ENCODE measurements at places on chromosomes 13 and 19.

DNA sequence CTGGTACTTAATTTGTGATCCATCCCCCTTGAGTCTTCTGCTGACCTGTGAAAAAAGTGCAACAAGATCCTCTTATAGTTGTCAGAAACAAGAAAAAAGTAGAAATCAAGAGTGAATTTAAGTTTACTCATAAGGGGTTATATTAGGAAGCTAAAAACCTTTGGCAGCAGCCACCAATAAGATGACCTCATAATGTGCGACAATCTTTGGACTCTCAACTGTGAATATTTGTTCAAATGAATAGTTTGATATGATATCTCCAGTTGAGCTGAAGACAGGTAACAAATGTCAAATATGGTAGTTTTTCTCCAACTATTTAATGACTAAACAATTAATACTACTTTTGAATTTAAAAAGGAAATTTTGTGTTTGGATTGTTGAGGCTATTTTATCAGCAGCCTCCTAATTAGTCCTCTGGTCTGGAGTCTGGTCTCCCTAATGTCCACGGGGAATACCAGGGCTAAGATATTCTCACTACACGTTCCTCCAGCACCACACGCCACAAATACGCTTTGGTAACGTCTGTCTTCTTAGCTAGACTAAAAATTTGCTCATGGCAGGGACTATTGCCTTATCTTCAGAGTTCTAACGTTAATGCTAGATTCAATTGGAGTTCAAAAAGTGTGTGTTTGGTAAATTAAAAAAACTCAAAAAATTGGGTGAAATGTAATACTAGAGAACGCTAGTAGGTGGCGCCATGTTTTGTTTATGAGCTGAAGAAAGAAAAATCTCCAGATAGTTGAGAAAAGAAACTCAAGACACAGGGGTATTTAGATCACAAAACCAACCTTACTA, 51.0 kb upstream of the PDX1 start:
- DNase-seq: no peak

DNA sequence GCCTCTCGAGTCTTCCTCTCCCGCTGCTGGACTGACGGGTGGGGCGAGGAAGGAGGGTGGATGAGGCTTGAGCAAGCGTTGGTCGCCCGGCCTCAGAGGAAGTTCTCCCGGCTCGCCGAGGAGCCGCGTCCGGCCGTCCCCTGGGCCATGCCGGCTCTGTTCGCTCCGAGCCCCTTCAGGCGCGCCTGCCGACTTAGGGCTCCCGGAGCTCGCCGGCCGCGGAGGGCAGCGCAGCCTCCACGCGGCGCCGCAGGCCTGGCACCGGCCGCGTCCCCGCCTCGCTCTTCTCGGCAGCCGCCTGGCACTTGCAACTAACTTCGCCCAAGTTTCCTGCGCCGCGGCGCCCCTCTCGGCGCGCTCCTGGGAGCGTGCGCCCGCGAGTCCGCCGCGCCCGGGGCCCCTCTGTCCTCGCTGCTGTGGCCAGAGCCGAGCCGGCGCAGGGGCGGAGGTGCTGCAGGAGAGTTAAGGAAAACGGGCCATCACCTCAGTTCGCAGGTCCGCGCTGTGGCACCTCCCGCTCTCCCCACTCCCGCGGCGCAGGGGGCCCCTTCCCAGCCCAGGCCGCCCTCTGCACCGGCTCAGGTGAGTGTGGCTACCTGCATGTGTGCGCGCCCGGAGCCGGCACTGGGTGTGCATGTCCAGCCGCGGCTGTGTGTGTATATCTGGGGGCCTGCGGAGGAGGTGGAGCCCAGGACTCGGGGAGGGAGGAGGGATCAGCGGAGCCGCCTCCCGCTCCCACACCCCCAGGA, 641 bp upstream of the SOX21 start:
- no peak for DNase-seq

- no peak for DNase-seq
Observed at GRCh38 chr13:76027131-76027530, 391.0 kb downstream of the LMO7 start.

DNA sequence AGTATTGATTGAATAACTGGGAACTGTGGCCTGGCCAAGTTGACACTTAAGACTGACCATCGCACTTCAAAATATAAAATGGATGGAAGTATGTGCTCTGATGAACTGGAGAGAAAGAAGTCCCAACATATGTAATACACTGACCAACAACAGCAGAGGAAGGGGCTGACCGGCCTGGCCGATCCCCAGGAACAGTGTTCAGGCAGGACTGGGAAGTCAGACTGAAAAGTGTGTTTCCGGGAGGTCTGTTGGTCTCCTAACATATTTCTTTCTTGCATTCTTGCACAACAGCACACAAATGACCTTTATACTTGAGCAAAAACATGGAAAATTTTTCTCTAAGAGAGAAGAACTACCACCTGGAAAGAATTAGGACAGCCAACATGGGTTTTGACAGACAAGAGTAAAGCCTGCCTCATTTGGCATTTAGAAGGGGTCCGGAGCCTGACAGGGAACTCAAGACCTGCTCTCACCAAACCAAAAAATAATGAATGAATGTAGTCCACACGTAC, 297.8 kb downstream of the OXGR1 start:
- DNase-seq: no peak

- no peak for DNase-seq
Observed at GRCh38 chr13:37751025-37751424, 118.5 kb downstream of the TRPC4 start.

GRCh38 chr13:44365008-44365407, 8.6 kb upstream of the SERP2 start:
- no peak for DNase-seq

DNA sequence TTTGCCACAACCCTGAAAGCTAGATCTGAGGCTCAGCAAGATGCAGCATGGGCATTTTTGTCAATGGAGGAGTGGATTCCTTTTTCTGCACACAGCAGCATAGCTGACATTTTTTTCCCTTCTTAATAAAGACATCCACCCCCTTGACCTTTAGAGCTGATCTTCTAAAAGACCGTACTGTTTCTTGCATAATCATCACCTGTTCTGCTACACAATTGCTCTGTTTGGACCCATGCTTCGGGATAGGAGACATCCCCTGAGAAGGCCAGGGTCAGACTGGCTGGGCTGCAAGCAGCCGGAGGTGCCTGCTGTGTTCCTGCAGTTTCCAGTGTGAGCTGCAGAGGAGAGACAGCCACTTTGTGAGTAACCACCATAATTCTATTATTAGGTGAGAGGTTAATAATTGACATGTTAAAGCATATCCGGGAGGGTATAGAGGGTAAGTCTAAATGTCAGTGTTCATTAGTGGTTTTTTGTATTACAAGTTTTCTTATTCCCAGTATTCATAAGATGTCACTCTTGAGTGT, 108.5 kb upstream of the C1QTNF9B start:
- DNase-seq: no peak

- no peak for DNase-seq
Observed at GRCh38 chr13:106048386-106048785, 487.1 kb downstream of the EFNB2 start.

DNA sequence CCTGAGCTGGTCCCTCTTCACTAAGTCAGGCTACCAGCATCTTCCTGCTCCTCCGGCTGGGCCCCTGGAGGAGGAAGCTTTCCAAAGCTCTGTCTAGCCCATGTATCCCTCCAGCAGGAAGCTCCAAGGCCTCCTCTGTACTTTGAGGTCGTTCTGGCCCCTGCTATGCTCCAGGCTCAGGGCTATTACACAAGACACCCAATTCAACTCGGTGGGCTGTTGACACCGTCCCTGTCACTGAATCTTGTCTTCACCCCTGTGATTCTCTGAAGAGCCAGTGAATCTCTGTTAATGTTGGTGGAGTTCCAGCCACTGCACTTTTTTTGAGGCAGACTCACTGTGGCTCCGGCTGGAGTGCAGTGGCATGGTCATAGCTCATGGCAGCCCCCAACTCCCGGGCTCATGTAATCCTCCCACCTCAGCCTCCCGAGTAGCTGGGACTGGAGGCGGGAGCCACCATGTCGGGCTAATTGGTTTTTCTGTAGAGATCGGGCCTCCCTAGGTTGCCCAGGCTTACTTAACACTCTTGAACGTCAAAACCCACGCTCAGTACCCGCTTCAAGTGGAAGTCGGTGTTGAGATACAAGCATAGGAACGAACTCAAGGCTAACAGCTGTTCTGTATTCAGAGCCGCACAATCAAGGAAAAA, 512 bp upstream of the REX1BD start:
- no peak for DNase-seq

DNA sequence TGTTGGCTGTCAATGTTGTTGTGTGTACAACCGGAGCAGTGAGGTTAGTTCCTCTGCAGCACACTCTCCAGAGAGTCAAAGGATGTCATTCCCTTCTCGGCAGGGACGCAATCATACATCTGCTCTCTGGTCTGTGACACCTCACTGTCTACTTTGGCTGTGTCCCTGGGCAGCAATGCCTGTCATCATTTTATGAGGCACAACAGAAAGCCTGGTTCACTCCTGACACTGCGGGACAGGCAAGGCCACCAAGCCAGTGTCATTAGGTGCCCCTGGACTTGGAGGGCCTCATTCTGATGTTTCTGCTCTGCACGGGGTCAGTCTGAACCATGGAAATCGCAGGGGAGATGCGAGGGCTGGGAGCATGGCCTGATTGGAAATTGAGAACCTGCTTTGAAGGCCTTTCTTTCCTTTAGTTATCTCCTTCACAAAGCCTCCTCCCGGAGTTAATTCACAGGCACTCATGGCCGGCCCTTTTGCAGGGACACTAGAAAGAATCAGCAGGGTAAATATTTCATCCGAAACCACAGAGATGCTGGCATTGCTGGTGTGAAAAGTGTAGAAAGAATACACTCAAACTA, 284.4 kb downstream of the ZNF536 start:
- no peak for DNase-seq

DNA sequence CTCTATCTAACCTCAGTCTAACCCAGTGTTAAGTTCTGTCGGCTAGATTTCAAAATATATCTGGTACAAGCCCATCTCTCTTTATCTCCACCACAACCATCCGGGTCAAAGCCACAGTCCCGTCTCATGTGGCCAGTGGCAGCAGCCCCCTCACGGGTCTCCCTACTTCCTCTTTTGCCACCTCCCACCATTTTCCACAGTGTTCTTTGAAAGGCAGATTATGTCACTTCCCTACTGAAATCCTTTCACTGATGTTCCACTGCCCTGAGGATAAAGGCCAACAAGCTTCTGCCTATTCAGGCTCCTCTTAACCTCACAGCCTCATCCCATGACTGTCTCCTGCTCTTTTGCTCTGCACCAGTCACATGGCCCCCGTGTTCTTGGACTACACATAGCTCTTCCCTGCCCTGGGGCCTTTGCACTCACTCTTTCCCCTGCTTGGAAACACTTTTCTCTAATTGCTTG, 117.2 kb downstream of the UBL3 start:
- no peak for DNase-seq

DNA sequence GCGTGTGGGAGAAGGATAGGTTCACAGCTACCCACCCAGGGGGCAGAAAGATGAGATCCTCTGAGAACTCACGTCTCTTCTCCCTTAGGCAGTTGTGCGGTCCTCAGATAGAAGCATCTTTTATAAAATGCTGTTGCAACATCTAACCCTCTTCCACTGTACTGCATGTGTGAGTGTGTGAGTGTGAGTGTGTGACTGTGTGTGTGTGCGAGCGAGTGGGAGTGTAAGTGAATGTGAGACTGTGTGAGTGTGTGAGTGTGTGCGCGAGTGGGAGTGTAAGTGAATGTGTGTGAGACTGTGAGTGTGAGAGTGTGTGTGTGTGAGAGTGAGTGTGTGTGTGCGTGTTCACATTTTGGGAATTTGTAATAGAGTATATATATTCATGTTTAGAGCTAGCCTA, 55.6 kb upstream of the F7 start:
- DNase-seq: no peak

- no peak for DNase-seq
Observed at GRCh38 chr19:1093811-1094553, 1.2 kb downstream of the POLR2E start.

- DNase-seq: peak; percentile 13
Observed at GRCh38 chr13:94595001-94595949, 677 bp downstream of the TGDS start.

DNA sequence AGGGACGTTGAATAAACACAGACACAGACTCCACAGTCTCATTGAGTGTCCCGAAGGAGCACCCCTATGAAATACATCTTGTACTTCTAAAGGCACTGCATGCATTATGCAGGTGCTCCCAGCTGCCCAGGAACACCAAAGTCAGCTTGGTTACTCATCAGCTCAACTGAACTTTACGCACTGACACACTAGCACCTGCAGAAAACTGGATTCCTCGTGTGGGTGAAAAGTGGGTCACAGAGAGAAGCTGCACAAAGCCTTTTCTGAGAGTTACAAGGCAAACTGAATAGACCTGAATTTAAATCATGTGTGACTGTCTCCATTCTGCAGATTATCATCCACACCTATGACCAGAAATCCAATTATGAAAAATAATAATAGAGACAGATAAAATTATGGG, 527.5 kb upstream of the NBEA start:
- no peak for DNase-seq

DNA sequence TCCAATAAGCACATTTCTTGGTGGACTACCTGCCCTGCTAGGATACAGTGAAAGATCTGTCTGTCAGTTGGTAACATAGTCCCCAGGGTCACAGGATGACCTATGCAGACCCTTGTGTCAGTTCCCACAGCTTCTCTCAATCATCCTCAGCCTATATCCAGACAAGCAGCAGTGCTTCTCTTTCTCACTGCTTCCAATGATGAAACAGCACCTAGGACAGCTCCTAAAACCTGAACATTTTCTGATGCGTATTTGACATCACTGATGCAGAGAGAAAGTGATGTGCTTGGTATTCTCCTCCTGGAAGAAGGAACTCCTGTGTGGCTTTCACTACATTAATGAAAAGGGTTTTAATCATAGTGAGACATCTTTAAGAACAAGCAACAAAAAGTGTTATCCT, 43.7 kb downstream of the ZNF557 start:
- DNase-seq: no peak

GRCh38 chr13:33352526-33352925, 67.0 kb upstream of the STARD13 start:
- no peak for DNase-seq

DNA sequence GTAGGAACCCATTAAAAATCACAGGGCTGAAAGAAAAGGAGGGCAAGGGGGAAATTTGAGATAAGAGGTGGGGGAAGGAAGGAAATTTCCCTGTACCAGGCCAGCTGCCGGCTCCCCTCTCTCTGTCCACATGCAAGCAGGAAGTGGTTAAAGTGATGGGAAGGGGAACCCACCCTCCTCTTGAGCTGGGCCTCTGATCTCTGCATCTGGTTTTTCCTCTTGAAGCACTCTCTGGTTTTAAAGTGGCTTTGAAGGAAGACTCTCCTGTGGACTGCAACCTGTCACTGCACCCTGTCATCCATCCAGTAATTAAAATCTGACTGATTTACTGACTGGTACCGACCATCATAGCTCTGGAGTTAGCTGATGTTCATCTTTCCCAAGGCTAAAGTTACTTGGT, 239.6 kb downstream of the TSHZ3 start:
- no peak for DNase-seq

GRCh38 chr19:45769821-45770191, 754 bp upstream of the SIX5 start:
- no peak for DNase-seq
